ENCODE measurements at places on chromosomes 11 and 22.

DNA sequence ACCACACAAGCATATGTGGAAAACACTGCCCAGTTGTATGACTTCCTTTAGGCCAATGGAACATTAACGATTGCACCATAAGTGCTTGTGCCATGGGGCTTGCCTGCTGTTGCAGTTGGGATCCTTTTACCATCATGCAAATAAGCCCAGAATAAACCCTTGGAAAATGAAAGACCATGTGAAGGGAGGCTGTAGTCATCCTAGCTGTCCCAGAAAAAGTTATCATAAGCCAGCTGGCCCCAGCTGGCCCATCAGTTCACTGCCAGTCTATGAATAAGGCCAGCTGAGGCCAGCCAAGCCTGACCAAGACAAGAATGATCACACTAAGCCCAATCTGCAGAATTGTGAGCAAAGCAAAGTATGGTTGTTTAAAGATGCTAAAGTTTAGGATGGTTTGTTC is 253.9 kb upstream of the ARHGAP20 start:
- DNase-seq: no peak

DNA sequence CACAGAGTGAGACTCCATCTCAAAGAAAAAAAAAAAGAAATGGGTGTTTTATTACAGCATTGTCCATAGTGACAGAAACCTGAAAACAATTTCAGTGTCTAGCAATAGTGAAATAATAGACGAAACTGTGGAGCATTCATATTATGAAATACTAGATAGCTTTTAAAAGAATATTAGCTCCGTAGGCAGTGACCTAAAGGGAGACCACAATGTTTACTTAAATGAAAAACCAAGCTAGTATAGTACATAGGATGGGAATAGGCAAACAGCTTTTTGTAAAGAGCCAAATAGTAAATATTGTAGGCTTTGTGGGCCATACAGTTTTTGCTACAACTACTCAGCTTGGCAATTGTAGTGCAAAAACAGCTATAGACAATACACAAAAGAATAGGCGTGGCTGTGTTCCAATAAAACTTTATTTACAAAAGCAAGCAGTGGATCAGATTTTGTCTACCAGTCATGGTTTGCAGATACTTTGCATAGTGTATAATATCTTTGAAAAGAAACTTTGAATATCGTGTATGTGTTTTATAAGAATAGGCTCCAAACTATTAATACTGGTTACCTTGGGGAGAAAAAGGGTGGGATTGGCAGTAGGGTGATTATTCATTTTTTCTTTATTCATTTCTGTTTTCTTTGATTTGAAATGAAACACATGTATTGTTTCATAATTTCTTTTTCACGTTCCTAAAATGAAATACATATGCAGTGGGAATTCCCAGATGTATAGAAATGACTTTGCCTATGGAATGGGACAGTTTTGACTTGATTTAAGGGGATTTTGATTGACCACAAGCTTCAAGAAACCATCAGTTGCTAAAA is 50.7 kb downstream of the PRR5L start:
- no peak for DNase-seq

GRCh38 chr11:81005595-81005994 is 1564.8 kb upstream of the TENM4 start:
- DNase-seq: no peak

DNA sequence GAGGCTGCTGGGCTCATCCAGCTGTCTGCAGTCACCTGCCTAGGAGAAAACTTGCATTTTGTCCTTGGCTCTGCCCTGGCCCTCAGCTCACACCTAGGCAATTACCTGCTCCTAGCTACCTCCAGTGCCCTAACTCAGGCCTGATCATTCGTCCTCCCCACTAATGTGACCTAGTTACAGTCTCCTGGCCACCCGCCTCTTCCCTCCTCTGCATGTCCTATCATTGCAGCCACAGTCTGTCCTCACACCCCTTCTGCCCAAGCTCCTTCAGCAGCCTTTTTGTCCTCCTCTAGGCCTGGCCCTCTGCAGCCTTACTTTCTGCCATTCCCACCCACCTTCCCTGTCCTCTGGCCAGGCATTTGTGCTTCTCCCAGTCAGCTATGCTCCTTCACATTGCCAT is 17.7 kb upstream of the CCDC134 start:
- DNase-seq: no peak

- DNase-seq: no peak
These were observed 5.3 kb downstream of the CD44 start for GRCh38 chr11:35144136-35144741.

DNA sequence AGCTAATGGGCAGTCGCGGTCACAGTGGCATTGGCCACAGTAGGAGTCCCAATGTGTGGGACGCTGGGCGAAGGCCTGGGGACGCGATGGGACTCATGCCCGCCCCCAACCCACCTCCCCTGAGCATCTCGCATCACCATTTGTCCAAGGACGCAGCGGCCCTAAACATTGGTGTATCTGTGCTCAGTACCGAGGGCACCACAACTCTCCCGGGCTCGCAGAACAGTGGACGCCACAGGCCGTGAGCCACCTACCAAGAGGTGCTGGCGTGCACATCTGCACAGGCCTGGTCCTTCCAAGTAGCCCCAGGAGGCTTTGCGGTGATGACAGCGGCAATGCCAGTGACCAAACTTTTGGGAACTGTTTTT is 27.3 kb downstream of the RRP7A start:
- no peak for DNase-seq

DNA sequence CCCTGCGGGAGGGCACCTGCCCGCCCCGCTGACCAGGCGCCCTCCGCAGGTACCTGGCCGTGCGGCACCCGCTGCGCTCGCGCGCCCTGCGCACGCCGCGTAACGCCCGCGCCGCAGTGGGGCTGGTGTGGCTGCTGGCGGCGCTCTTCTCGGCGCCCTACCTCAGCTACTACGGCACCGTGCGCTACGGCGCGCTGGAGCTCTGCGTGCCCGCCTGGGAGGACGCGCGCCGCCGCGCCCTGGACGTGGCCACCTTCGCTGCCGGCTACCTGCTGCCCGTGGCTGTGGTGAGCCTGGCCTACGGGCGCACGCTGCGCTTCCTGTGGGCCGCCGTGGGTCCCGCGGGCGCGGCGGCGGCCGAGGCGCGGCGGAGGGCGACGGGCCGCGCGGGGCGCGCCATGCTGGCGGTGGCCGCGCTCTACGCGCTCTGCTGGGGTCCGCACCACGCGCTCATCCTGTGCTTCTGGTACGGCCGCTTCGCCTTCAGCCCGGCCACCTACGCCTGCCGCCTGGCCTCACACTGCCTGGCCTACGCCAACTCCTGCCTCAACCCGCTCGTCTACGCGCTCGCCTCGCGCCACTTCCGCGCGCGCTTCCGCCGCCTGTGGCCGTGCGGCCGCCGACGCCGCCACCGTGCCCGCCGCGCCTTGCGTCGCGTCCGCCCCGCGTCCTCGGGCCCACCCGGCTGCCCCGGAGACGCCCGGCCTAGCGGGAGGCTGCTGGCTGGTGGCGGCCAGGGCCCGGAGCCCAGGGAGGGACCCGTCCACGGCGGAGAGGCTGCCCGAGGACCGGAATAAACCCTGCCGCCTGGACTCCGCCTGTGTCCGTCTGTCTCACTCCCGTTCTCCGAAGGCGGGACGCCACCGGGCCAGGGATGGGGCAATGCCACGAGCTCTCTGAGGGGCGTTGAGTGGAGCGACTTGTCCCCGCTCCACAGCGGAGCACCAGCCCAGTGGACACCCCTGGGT is 1.8 kb downstream of the GALR3 start:
- no peak for DNase-seq

DNA sequence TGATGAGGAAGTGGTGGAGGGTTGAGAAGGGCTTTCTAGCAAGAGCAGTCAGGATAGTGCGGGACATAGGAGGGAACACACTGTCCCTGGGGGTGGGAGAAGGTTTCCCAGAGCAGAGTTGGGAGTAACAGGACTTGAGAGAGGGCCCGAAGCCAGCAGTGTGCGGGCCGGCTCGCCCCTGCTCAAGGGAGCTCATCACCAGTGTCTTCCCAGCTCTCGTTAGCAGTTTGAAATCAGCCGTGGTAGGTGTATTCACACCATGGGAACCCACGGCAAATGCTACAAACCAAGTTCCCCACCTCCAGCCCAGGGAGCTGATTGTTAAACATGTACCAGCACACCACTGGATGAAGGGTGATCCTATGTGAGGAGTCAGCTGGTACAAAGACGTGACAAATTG is 66.2 kb upstream of the EIF3D start:
- no peak for DNase-seq

DNA sequence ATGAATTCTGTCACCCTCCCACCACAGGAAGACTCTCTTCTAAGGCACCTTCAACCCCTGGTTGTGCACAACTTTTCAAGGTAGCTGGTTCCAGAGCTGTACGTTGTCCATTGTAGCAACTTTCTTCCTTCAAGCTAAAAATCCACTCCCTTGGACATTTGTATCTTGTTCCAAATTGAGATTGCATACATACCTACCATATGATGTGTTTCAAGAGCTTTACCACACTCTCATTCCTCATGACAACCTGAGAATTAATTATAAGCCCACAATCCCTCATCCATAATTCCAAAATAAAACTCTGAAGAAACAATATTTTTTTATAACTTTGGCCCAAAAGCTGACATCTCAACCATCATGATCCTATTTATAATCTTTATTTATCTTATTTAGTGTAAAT is 3.0 kb downstream of the OR52W1 start:
- no peak for DNase-seq

DNA sequence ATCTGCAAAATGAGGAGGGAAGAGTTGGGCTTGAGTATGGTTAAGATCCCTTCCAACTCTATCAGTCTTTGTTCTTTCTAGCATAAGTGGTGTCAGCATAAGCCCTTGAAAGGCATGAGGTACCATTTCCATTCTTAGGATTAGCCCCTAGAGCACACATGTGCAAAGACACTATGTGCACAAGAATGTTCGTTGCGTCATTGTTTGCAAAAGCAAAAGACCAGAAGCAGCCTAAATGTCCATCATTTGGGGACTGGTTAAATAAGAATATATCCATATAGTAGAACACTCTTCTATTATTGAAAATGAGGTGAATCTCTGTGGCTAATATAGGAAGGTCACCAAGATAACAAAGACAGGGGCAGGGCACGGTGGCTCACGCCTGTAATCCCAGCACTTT is 10.0 kb upstream of the KCTD14 start:
- DNase-seq: no peak

- DNase-seq: no peak
These were observed 905 bp upstream of the UCP3 start for GRCh38 chr11:74009675-74010305.

GRCh38 chr11:115279813-115280761 is 224.1 kb downstream of the CADM1 start:
- no peak for DNase-seq

- no peak for DNase-seq
These were observed 13.5 kb upstream of the HMOX1 start for GRCh38 chr22:35367331-35367886.

GRCh38 chr11:93501856-93502255 is 41.3 kb downstream of the SMCO4 start:
- DNase-seq: no peak

DNA sequence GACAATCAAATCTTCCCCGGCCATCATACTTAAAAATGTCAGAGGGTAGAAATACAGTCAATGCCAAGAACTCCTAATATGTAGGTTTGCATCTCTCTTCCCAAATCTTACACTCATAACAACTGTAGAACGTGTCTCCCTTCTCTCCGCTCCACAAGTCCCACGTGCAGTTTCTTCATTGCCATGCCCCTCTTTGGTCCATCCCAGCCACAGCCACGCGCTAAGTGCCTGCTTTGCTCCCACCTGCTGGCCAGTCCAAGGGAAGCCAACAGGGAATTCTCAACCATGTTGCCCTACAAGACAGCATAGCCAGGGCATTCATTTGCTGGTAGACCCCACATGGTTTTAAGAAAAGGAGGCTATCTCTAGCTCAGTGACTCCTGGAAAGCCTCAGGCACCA is 420.6 kb upstream of the ISX start:
- no peak for DNase-seq
